NCI-H1048 (cell line): ENCODE measurements at places on chromosomes 2 and 18.

- no peak for DNase-seq
Measured at GRCh38 chr2:54048117-54048785, 67.2 kb upstream of the ACYP2 start.

- no peak for DNase-seq
Measured at GRCh38 chr18:62321201-62321600, 3.9 kb upstream of the TNFRSF11A start.

- DNase-seq = no peak
Measured at GRCh38 chr2:220198896-220199295, 571.5 kb downstream of the SLC4A3 start.

GRCh38 chr2:98039085-98039756 is 43.5 kb upstream of the TMEM131 start:
- no peak for DNase-seq

DNA sequence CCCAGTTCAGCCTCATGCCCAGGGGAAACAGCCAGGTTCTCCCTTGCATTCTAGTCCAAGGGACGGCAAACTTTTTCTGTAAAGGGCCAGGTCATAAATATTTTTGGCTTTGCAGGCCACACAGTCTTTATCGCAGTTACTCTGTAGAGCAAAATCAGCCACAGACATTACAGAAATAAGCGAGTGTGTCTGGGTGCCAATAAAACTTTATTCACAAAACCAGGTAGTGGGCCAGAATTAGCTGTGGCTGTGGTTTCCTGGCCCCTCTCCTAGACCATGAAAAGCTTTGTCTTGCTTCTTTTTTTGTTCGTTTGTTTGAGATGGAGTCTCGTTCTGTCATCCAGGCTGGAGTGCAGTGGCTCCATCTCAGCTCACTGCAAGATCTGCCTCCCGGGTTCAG is 80.1 kb downstream of the EIPR1 start:
- no peak for DNase-seq

DNA sequence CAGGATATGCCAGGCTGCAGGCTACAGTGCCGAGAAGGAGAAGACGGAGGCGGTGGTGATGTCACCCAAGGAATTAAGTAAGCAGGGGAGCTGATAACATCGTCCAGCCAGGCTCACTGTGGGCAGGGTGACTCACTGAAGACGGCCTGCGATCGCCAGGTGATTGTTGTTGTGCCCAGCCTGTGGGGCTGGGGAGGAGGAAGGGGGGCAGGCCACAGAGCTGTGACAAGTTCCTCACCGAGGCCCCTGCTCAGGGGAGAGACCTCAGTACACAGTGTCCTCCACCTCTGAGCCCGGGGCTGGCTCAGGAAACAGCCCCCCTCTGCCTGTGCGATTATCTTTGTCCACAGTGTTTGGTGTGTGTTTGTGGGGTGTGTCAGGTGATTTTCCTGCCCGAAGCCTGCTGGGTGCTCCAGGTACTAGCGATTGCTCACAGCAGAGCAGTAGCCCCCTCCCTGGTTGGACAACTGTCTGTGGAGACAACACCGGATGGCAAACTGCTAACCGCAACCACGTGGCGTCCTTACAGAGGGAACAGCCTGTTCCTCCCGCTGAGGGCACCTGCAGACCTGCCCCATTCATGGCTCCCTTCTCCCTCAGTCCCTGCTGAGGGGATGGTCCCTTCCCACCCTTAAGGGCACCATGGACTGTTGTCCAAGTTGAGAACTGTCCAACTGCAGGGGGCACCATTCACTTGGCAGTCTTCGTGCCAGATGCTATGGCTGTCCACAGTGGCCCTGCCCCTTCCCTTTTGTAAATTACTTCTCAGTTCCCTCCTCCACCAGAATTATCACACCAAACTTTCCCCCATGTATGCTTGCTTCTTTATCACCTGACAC is 95.1 kb downstream of the ZFP36L2 start:
- DNase-seq = no peak

DNA sequence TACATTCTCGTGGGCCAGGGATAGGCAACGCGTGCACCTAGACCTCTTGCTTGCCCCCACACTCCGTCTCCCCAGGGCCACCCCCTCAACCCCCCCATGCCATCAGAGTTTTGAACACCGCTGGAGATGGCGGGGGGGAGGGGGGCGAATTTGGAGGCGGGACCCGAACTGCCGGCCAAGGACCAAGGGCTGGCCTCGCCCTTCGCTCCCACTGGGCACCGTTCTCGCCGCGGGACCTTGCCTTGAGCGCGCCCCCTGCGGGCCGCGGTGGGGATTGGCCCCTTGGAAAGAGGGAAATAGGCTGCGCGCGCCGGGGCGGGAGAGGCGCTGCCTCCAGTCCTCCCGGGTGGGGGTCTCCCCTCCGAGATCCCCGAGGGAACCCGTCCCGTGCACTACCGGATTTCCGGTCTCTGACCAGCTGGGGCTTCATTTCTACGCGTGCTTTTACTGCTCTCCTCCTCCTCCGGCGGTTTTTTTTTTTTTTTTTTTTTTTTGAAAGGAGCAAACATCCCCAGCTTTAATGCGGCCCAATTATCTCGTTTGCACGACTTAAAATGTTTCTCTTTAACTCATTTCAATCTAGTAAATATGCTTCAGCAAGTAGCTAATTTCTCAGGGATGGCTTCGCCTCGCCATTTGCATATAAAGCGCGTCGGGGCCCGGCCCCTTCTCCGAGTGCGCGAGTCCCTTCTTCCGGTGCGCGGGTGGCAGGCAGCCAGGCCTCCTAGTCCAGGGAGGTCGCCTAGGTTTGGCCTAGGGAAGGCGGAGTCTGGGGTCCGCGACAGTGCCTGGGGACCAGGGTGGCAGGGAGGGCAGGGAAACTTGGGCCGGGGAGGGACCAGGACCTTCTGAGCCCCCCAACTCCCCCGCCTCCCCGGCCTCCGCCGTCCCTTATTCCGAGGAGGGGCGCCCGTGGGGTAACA is 10.0 kb upstream of the GBX2 start:
- DNase-seq = peak; percentile 2

GRCh38 chr2:241762321-241762932 is 14.2 kb upstream of the GAL3ST2 start:
- DNase-seq = no peak

DNA sequence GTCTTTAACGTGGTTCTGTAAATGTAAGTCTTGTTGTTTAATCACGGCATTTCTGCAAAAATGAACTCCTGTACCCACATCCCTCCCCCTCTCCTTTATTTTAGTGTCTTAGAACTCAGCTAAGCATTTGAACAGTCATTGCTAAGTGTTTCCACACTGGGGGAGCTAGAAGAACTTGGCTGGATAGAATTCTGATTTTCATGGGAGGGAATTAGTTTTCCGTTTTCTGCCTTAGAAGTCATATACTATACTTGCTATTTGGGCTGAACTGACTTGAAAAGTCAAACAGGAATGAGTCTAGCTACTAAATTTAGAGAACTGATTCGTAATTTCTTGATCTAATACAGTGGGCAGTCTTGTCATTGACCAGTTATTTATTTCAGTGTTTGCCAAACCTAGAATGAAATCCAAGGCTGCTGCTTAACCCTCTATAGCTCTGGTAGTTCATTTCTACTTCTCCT is 61.1 kb downstream of the FMNL2 start:
- DNase-seq = no peak

DNA sequence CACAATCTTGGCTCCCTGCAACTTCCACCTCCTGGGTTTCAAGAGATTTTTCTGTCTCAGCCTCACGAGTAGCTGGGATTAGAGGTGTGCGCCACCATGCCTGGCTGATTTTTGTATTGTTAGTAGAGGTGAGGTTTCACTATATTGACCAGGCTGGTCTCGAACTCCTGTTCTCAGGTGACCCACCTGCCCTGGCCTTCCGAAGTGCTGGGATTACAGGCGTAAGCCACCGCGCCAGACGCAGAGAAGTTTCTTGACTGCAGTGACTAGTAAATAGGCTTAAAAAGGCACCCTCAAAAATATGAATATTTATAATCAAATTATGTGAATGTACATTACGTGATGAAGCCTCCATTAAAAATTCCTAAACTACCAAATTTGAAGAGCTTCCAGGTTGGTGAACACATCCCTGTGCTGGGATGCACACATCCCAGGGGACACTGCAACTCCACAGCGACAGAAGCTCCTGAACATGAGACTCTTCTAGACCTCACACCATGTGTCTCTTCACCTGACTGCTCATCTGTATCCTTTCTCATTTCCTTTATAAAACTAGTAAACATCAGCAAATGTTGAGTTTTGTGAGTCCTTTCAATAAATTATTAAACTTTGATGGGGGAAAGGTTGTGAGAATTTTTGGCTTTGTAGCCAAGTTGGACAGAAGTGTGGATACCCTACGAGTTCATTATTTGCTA is 203.3 kb upstream of the SPOPL start:
- no peak for DNase-seq

DNA sequence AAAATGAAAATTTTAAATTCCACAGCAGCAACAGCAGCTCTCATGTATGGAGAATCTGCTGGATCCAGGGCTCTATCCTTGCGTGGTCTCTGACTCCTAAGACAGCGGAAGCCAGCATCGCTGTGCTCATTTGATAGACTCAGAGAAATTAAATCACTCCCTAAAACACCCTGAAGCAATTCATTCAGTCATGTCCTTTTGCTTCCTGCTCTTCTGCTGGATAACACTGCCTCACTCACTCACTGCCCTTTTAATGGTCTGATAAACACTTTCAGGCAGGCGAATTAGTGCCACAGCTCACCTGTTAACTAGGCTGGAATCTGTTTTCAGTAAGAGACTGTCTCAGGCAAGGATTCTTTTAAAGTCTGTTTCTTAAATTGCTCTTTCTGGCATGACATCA is 10.0 kb downstream of the WIPF1 start:
- no peak for DNase-seq

DNA sequence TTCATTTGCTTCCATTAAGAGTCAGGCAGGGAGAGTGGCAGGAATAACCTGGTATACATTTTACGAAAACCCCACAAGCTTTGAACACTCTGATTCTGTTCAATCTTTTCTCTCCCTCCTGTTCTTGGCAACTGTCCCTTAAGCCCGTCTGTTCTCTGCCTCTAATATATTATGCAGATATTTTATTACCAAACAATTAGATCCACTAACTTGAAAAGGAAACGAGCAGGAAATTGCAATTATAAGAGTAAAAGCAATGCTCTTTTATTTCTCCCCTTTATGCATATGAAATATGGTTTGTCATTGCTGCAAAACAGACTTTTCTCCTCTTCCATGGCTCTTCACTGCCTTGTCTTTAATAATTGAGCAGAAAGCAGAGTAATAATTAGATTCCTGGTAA is 149.1 kb upstream of the CELF4 start:
- no peak for DNase-seq

DNA sequence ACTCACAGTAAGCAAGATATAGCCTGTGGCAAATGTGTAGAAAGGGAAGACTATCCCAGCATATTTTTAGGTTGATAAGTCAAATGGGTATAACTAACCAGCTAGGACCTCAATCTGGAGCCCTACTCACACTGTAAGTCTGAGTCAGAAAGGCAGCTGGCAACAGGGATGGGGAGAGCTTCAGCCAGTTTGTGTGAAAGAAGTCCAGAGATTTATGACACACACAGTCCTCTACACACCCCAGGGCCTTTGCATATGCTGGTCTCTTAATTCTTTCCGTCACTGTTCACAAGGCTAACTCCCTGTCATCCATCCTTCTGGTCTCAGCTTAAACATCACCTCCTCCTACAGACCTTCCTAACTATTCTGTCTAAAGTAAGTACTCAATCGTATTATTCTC is 5.9 kb upstream of the TCF4 start:
- DNase-seq = no peak

GRCh38 chr2:107525406-107525805 is 301.3 kb upstream of the RGPD4 start:
- DNase-seq = no peak

DNA sequence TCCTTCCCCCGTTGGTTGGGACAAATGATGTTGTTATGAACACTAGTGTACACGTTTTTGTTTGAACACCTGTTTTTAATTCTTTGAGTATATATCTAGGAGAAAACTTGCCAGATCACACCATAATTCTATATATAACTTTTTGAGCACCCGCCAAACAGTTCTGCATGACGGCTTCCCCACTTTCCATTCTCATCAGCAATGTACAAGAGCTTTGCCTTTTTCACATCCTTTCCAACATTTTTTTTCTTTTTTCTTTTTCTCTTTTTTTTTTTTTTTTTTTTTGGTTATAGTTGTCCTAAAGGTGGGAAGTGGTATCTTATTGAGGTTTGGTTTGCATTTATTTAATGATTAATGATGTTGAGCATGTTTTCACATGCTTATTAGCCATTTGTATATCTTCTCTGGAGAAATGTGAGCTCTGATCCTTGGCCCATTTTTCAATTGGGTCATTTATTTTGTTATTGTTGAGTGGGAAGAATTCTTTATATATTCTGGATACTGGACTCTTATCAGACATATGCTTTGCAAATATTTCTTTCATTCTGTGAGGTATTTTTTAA is 86.9 kb upstream of the ZC3H15 start:
- DNase-seq = no peak

DNA sequence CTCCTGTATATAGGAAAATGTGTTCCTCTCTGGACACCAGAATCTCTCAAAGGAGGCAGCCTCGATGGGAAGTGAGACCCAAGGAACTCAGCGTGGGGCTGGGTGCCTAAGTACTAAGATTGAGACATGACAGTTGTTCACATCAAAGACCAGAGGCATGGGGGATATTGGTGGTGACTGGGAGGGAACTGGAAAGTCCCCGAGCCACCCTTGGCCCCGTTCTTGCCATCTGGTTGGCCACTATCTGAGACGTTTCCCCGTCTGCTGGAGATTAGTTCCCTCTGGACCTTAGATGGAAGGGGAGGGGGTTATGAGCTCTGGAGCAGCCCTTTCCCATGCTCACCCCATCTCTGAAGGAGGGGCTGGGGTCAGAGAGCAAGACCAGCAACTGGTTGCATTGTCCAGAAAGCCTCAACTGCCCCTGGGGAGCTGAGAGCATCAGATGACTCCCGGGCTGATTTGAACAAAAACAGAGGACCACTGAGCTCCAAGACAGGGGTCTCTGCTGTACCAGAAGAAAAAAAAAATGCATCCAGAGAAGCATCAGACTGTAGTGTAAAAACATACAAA is 11.8 kb downstream of the FBLN7 start:
- no peak for DNase-seq

DNA sequence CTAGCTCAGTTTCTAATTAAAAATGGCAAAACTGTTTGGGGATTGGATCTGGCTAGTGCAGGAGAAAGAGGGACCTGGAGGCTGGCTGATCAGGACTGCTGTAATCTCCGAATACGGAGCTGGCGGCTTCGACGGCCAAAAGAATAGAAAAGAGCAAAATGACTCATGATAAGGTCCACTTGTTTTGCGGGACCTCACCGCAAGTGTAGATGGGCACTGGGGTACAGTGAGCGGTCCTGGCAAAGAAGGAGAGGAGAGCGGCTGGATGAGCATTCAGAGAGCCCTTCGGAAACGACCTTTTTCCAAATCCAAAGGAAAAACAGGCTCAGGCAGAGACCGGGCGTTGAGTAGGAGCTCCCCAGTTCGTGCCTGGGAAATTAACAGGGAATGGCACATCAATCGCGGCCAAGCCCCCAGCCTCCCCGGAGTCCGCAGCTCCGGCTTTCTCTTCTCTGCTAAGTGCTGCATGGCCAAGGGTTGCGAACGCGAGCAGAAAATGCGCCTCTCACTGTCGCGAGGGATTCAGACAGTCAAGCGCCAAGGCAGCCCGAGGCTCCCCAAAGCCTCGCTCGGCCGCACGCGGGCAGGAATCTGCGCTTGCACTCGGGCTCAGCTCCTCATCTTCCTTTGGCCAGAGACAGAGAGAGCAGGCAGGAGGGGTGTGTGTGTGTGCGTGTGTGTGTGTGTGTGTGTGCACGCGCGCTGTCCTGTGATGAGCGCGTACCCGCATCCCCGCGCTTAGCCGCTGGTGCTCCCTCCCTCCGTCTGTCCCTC is 1.8 kb downstream of the DCC start:
- DNase-seq = no peak

- DNase-seq = no peak
Measured at GRCh38 chr18:76075777-76076176, 419.3 kb downstream of the ZNF516 start.
